Activated CD4-positive, alpha-beta T cell treated with anti-CD3 and anti-CD28 coated beads, Interleukin-2, amount 50 U/mL, for 1 hour (primary cell): ENCODE measurements at places on chromosomes 5 and 9.

DNA sequence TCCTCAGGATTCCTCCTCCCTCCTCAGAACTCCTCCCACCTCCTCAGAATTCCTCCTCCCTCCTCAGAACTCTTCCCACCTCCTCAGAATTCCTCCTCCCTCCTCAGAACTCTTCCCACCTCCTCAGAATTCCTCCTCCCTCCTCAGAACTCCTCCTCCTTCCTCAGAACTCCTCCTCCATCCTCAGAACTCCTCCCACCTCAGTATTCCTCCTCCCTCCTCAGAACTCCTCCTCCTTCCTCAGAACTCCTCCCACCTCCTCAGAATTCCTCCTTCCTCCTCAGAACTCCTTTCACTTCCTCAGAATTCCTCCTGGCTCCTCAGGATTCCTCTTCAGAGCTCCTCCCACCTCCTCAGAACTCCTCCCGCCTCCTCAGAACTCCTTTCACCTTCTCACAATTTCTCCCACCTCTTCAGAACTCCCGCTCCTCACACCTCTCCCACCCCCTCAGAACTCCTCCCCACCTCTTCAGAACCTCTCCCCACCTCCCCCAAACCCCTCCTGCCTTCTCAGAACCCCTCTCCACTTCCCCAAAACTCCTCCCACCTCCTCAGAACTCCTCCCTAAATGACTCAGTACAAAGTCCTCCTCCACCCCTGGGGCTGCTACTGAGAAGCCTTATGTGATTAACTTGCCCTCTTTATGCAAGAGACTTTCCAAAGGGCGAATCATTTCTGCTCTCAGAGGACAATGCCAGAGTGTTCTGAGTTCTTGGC, 23.2 kb downstream of the SLC46A2 start:
- no peak for DNase-seq

DNA sequence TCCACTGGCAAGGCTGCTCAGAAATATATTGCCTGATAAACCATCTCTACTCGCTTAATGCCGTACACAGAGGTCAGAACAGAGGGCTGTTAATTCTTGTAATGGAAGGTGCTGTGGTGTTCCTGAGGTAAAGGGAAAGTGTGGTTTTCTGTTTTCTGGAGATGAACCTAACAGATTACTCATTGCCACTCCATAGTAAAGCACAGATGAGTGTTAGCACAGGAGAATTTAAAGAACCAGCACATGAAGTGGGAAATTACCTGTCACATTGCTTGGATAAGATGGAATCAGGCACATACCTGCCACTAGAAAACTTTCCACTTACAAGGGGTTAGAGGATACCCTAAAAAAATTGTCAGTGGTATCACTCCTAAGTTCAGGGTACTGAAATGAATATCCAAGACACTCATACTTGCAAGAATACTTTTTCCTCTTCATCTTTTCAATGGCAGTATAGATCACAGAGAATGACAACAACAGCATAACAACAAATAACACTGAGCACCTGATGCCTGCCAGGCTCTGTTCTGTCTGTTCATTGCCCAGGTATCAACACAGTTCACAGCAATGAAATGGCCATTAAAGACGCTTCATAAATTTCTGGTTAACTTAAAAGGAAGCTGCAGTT, 152.9 kb upstream of the GNA14 start:
- no peak for DNase-seq

DNA sequence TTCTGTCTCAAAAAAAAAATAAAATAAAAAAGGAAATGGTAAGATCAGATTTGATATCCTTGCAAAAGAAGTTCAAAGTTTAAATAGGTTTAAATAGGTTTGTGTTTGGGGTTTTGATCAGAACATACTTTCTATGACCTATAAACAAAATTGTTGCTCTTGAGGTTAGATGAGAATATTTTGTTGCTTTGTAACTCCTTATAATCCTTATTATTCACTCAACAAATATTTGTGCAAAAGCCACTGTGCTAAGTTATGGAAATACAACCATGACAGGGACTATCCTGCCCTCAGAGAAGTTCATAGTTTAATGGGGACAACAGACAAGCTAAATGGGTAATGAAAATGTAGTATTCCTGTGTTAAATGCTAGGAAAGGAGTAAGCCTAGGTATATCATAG, 71.5 kb downstream of the INVS start:
- DNase-seq: no peak

DNA sequence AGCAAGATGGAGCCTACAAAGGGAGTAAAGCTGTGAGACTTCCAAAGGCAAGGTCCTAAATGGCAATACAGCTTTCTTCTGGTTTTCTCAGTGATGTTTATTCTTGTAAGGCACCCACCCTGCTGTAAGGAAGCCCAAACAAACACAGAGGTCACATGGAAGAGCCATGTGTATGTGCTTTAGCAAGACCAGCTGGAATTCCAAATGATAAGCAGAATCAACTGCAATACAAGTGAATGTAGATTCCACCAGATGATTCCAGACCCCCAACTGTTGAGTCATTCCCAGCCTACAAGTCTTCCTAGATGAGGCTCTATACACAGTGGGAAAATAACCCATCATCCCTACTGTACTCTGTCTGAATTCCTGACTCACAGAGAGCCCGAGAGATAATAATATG, 122.8 kb downstream of the DEPDC1B start:
- no peak for DNase-seq

DNA sequence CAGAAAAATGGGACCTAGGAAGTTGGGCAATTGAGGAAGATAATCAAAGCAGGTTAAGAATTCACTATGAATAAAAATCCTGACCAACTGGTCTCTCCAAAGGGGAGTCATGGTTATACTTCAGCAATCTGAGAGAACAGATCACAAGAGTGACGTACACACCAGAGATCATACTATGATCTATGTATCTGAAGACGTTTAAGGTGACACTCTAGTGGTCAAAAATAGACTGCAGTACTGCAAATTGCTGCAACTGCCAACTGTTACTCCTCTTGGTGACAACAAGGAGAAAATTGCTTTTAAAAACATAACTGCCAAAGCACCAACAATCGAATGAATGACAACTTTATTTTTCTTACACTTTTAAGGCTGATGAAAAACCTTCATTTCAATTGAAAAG, 4.9 kb downstream of the AK6 start:
- no peak for DNase-seq

DNA sequence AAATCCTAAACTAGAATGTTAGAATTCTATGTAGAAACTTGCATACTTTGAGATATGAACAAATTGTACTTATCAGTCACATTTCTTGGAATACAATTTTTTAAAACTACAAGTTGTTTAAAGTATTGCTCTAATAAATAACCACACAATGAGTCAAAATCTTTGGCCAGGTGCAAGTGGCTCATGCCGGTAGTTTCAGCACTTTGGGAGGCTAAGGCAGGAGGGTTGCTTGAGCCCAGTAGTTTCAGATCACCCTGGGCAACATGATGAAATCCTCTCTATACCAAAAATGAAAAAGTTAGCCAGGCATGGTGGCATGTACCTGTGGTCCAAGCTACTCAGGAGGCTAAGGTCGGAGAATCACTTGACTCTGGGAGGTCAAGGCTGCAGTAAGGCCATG, 257.8 kb downstream of the COX7C start:
- no peak for DNase-seq

GRCh38 chr5:6712142-6712576, 1.1 kb upstream of the TENT4A start:
- DNase-seq: peak; percentile 24

GRCh38 chr5:130836729-130837649, 328.1 kb downstream of the HINT1 start:
- DNase-seq: no peak

DNA sequence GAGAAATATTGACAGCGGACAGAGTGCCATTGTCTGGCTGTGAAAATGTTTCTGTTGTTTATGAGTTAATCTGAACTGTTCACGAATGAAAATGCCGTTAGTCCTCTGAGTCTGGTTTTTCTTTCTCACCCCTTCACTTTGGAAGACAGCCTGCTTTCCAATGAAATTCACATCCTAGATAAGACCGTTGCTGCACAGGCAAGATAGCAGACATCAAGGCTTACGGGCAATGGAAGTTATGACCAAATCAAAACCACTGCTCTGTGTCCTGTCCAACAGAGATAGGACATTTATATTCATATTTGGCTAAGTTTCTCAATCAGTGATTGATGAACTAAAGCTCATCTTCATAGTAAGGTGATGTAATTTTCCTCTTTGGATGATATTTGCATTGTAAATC, 180.0 kb upstream of the DMAC1 start:
- DNase-seq: no peak

- DNase-seq: no peak
Measured at GRCh38 chr9:126435105-126435504, 108.5 kb downstream of the MVB12B start.

GRCh38 chr9:23855873-23856604, 30.0 kb upstream of the ELAVL2 start:
- no peak for DNase-seq

DNA sequence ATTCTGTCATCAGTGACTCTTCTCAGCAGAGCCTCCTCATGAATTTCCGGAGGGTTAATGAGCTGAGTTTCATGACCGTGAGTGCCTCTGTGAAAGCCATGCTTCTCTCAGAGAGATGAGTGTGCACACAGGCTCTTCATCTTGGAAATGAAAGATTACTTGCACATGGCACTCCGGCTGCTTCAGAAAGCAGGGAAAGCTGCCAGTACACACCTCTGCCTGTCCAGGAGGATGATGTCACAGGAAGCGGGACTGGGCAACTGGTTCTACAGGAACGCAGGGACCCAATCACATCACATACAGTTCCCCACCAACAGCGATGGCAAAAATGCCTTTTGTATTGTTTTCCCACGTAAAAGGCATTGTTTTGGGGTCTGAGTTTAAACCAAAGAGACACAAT, 286.0 kb upstream of the DAP start:
- no peak for DNase-seq

GRCh38 chr5:22850981-22851380, 2.2 kb downstream of the CDH12 start:
- no peak for DNase-seq

GRCh38 chr5:139140591-139141071, 57.5 kb downstream of the SIL1 start:
- DNase-seq: no peak

DNA sequence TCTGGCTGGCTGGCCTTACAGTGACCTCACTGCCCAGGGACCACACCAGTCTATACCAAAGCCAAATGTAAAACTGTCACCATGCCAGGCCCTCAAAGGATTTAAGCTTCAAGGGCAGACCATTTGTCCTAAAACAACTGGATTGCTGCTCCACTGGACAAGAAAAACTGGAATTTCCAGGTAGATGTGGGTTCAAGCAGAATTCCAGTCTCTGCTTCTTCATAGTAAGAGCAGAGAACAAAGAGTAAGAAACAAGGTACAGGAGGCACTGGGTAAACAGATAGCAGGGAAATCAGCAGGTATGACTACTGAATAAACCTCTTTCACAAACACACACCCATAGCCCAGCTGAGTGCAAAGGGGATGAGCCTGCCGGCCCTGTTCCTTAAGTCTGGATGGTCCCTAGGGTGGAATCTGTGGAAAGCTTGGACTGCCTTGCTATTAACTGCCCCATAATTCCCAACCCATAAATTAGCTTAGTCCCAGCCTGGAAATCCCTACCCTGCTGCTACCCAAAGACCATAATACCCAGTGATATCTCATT, 5.5 kb downstream of the B4GALT1 start:
- no peak for DNase-seq

- no peak for DNase-seq
Measured at GRCh38 chr9:112166176-112167140, 8.6 kb downstream of the SUSD1 start.

- DNase-seq: no peak
Measured at GRCh38 chr9:127293328-127293727, 28.8 kb downstream of the GARNL3 start.

DNA sequence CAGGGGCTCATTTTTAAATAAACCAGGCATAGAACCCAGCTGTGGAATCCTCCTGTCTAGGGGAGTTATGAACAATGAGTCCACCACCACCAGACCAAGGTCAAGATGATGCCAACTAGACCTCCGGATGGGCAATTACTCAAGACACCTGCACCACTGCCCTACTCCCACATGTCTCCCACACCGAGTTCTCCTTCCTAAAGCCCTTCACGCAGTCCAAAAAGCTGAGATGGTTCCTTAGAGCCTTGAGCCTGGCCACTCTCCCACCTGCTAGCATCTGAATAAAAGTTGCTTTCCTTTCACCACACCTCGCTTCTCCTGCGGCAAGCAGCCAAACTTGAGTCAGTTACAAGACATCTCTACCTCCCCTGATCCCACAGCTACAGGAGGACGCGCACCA, 15.4 kb upstream of the PPP1R26 start:
- no peak for DNase-seq

DNA sequence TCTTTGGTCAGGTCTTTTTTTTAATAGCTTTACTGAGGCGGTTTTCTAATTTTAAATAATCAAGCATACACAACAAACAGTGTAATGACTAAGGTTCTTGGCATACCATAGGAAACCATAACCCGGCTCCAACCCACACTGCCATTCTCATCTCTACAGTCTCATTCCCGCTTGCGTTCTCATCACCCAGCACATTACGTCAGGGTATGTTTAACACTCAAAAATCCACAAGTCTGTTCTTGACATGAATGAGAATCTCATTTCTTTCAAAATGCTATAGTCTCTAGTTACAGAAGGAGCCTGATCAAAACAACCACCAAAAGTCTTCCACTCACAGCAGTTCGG, 505 bp downstream of the C5orf34 start:
- no peak for DNase-seq

- DNase-seq: no peak
Measured at GRCh38 chr5:10620346-10620745, 56.5 kb downstream of the ANKRD33B start.

DNA sequence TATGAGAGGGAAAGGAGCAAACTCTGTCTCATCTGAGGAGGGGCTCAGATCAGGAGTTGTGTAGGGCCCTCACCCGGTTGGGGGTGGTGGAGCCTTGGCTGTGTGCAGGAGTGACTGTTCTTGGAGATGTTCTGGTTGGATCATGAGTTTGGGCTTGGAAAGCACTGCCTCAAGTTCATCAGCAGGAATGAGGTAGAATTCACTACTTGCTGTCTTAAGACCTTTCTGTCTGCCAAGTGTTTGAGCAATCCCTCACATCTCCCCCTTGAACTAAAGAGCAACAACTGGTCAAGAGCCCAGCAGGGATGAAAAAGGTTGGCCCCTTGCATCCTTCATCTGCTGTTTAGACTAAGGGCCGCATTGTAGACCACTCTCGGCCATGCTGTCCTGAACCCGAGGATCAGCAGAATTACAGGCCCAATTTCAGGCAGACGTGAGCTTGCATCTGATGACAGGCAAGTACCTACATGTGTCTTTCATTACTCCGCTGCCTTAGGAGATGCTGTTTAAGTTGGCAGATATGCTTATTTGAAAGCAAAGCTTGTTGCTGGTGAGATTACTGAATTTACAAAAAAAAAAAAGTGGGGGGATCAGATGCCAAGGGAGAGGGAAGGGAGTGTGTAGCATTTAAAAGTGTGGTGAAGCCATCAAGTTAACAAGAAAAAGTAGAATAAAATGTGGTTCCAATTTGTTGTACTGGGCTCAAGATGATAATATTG, 36.4 kb downstream of the PIK3R1 start:
- DNase-seq: no peak

DNA sequence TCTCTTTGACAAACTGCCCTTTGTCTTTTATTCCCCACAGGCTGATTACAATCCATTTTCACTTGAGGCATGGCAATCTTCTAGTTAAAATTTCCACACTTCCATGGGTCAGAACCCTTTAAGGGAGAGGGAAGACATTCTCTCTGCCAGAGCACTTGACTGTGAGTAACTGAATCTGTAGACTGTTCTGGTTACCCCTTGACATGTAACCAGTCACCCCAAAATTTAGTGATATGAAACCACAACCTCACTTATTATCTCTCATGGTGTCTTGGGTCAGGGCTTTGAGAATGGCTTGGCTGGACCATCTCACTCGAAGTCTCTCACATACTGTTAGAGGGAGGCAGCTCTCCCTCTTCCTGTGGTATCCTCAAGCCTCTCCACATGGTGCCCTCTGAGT, 14.0 kb downstream of the ITGA2 start:
- DNase-seq: no peak
